ENCODE measurements at places on chromosomes 11 and 22.

DNA sequence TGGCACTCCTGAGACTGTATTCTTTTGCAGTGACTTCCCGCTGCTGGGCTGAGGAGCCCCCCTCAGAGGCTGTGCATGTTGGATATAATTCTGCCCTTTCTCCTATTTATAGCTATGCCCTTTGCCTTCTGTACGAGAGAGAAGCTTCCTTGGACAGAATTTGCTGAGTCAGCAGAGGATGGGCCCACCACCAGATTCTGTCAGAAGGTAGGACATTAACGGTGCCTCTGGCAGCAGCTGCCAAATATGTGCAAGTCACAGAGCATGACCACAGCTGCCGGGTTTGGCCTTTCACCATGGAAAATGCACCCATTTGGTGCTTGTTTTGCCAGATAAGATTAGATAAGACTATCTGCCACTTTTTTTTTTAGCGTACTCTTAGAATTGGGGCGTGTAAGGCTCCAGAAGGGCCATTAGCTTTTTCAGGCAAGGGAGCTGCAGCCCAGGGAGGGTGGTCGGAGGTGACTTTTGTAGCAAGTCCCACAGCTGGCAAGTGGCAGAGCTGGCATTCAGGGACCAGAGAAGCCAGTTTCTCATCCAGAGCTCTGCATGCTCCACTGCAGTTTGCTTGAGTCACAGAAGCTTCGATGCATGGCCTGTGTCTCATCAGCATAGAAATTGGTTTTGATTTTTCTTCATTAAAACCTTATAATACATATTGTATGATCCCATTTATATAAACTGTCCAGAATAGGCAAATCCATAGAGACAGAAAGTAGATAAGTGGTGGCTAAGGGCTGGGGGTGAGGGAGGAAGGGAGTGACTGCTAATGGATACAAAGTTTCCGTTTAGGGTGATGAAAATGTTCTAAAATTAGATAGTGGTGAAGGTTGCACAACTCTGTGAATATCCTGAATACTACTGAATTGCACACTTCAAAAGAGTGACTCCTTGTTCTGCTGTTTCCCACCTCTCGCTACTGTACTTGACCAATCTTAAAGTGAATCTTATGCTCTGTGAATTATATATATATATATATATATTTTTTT, 15.8 kb downstream of the UPB1 start:
- DNase-seq: peak; percentile 89

- DNase-seq: peak; percentile 40
Measured at GRCh38 chr11:2399488-2400068, 972 bp upstream of the TSSC4 start.

- peak; percentile 75 for DNase-seq
Measured at GRCh38 chr11:334264-334994, 13.8 kb upstream of the IFITM3 start.

DNA sequence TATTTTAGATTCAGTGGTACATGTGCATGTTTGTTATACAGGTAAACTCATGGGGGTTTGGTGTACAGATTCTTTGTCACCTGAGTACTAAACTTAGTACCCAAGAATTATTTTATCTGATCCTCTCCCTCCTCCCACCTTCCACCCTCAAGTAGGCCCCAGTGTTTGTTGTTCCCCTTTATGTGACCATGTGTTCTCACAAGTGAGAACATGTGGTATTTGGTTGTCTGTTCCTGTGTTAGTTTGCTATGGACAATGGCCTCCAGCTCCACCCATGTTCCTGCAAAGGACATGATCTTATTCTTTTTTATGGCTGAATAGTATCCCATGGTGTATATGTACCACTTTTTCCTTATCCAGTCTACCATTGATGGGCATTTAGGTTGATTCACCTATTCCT, 6.8 kb downstream of the SMIM38 start:
- DNase-seq: no peak

- no peak for DNase-seq
Measured at GRCh38 chr11:71083105-71083504, 169.3 kb downstream of the SHANK2 start.

DNA sequence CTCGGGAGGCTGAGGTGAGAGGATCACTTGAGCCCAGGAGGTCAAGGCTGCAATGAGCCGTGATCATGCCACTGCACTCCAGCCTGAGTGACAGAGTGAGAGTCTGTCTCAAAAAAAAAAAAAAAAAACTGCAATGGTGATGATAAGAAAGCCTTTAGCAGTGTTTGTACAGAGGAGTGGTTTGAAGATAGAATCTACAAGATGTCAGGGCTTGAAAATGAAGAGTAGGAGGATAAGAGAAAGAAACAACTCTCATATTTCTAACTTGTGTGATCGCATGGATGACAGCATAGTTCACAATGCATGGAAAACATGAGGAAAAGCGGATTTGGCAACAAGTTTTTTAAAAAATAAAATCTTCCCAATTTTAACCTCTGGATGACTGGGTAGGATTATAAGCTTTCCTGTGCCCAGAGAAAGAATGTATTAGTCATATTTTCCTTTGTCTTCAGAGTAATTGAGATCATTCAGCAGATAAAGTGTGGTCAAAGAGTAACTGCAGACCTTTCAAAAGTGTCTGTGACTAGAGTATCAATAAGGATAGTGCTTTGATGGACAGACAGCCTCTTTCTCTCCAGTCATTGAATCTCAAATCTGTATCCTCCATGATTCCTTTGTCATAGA, 328.1 kb downstream of the CASP12 start:
- DNase-seq: peak; percentile 35

GRCh38 chr11:43738600-43739409, 58.3 kb downstream of the HSD17B12 start:
- peak; percentile 79 for DNase-seq

GRCh38 chr11:45275828-45276227, 10.3 kb downstream of the SYT13 start:
- DNase-seq: no peak

DNA sequence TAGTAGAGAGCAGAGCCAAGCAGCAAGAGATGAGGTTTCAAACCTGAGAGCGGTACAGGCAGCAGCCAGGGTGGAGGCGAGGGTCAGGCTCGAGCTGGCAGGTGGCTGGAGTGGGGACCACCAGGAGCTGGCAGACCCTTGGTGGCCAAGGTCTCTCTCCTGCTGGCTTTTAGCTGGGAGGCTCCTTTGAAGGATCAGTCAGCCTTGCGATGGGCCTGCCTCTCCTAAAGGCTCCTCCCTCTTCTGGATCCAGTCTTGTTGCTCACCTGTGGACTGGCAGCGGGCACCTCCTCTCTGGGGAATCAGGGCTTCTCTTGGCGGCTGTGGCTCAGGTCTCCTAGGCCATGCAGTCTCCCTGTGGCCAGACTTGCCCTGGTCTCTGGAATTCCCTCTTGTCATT, 24.8 kb downstream of the TPST2 start:
- no peak for DNase-seq

DNA sequence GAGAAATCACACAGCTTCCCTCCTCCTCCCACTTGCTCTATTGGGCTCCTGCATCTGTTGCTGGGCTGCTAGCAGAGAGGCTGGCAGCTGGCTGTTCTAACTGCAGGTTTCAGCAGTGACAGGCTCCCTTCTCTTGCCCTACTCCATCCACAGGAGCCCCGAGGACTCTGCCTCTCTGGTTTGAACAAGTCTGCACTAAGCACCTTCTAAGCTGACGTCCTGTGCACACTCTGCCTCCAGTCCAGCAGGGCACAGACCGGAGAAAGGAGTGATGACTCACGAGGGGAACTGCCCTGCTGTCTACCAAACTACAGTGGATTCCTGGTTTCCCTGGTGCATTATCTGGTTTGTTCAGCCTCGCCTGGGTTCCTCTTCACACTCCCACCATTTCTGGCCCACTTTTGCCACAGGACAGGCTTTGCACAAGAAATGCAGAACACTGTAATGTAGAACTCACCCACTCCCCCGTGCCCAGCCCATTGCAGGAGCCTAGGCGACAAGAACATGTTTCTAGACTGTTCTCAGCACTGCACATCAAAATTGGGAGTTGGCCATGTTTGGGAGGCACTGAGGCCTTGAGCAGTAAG, 26.0 kb downstream of the IL10RA start:
- DNase-seq: no peak

GRCh38 chr11:91396236-91397133, 828.1 kb upstream of the FAT3 start:
- no peak for DNase-seq

DNA sequence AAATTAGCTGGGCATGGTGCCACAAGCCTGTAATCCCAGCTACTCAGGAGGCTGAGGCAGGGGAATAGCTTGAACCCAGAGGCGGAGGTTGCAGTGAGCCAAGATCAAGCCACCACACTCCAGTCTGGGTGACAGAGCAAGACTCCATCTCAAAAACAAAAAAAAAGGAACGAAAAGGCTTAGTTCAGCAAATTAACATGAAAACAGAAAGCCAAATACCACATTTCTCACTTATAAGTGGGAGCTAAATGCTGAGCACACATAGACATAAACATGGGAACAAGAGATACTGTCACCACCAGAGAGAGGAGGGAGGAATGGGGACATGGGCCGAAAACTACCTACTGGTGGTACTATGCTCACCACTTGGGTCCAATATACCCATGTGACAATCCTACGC, 38.6 kb downstream of the SCGB1A1 start:
- no peak for DNase-seq

DNA sequence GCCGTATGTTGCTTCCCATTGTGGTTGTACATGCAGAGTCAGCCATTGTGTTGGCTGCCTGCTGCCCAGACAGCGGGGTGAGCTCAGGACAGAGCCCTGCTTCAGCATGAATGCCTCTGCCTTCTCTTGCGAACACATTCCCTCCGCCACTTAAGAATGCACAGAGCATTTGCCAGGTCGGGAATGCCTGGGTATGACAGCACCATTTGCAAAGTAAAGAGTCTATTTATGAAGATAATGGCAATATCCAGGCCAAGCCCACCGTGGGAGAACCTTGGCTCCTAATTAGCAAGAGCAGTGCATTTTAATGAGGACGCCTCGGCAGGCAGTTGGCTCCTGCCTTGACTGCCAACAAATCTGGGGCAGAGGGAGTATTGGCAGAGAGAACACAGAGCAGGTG, 62.5 kb upstream of the SORL1 start:
- no peak for DNase-seq

DNA sequence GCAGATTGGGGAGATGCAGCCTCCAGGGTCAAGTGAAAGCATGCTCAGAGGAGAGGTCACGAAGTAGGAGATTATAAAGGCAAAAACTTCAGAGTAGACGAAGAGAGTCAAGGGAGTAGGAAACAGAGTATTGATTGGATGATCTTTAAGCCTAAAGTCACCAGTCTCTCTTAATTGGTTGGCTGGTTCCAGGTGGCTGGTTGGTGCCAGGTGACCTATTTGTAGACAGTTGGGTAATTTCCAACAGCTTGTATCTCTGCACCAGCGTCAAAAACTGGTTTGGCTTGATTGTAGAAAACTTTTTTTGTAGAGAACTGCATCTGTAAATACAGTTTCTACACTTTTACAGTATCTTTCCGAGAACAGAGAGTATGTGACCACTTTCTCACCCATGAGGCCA, 75.7 kb upstream of the CCDC90B start:
- no peak for DNase-seq

- peak; percentile 68 for DNase-seq
Measured at GRCh38 chr11:64742889-64743590, 902 bp downstream of the RASGRP2 start.

DNA sequence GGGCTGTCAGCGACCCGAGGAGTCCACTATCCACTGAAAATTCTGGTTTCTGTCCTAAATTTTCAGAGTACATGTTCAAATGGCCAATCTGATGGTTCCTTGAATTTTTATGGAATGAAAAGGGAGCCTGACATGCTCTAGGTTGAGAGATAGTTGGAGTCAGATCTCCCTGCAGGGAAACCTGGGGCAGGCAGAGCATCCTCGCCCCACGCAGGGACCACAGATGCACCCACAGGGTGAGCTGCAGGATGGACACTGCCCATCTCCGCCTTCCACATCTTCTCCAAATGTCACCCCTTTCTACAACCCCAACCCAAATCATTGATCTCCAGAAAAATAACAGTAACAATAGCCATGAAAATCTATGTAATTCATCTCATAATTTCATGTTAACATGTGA, 114.2 kb upstream of the IGLL5 start:
- no peak for DNase-seq

- DNase-seq: no peak
Measured at GRCh38 chr11:7307836-7308235, 56.1 kb downstream of the SYT9 start.

DNA sequence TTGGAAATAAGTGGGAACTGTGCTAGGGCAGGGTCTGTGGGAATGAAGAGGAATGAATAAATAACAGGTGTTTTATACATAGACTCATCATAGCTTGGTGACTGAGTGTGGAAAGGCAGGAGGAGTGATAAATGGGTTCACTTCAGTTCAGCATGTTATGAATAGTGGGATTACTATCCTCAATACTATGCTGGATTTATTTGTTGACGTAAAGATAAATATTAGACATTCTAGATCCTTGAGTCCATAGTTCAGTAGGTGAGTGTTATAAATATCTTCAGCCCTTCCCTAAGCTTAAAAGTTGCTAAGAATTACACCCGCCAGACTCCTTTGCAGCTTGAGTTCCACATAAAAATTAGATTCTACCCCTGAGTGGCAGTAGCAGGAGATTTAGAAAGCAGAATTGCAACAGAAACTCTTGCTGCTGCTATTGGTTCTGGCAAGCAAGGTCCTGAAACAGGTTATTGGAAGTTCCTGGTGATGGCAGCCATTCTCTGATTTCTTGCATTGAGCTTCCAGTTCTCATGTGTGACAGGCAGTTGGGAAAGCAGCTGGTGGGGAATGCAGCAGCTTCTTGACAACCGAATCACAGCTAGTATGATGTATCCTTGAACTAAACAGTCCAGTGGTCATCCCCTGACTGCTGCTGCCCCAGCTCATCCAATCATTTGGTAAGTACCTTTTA, 1558.9 kb downstream of the FAM181B start:
- DNase-seq: no peak

GRCh38 chr11:120013325-120014250, 124.3 kb downstream of the TRIM29 start:
- peak; percentile 72 for DNase-seq

- no peak for DNase-seq
Measured at GRCh38 chr22:45328822-45329529, 19.2 kb downstream of the FAM118A start.

DNA sequence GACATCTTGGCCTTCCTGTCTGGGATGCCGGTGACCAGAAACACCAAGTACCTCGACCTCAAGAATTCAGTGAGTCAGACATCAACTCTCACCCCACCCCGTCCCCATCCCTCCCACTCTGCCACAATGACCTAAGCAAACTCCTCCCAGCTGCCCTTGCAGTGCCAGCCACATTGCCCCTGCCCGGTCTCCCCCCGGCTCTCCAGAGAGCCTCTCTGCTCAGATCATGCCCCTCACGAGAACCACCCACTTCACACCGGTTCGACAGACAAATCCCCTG, 23.6 kb upstream of the MYRF start:
- no peak for DNase-seq

DNA sequence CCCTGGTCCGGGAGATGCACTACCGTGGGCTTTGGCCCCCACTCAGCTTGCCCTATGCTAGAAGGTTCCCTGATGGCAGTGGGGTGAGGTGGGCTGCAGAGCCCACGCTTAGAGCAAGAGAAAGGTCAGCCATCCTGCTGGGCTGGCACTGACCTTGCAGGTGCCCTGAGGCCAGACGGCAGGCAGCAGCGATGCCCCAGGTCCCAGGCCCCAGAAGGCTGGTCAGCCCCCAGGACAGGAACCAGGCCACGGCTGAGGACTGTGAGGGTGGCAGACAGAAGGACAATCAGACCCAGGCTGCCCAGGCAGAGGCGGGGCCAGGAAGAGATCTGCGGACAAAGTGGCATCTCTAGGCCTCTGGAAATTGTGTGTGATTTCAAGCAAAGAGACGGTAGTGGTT, 231.7 kb downstream of the CTTN start:
- DNase-seq: no peak

All from Caco-2 (cell line).